ENCODE measurements at places on chromosomes 1 and 21.

- DNase-seq = no peak
Observed at GRCh38 chr1:230825761-230826160, 42.6 kb downstream of the C1orf198 start.

GRCh38 chr1:16073490-16074119, at the start of gene FAM131C:
TSS of gene FAM131C (minus strand) at chr1:16073651. CDS start at chr1:16073442, 209 bp downstream.
- peak; percentile 86 for DNase-seq

GRCh38 chr1:212485913-212486618, 53.3 kb downstream of the NENF start:
- no peak for DNase-seq

GRCh38 chr1:242784084-242784483, 259.6 kb upstream of the PLD5 start:
- DNase-seq = no peak

GRCh38 chr1:211247921-211248320, 11.2 kb upstream of the RCOR3 start:
- no peak for DNase-seq

DNA sequence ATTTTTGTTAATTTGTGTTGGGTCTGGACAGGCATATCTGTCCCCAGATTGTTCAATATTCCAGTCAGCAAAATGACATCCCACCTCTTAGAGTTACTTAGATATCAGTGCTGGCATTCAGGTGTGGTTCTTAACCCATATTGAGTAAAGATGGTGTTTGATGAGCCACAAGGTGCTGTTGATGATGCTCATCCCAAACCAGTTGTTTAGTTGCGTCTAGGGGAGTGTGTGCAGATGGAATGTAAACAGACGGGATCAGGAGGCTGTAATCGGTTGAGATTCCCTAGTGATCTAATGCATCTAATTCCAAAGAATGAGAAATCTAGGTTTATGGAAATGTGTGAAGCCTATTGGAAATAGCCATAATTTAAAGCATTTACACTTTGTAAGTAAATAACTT, 1.1 kb downstream of the HOOK1 start:
- no peak for DNase-seq

GRCh38 chr1:207418351-207418750, 35.8 kb upstream of the CR2 start:
- DNase-seq = no peak

DNA sequence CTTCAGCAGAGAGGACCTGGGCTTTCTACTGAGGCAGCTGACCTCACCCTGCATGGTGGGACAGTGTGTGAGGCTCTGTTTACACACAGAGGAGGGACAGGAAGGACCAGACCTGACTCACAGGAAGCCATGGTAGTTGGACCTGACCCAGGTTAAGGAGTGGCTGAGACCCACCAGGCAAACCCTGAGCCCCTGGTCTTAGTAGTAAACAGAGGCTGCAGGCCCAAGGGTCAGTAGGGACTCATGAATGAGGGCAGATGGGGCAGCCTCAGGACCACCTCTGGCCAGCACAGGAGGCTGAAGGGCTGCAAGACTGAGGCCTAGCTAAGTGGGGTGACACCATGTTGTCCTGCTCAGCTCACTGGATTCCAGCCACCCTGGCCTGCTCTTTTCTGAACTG, 273.2 kb downstream of the GRIK3 start:
- no peak for DNase-seq

DNA sequence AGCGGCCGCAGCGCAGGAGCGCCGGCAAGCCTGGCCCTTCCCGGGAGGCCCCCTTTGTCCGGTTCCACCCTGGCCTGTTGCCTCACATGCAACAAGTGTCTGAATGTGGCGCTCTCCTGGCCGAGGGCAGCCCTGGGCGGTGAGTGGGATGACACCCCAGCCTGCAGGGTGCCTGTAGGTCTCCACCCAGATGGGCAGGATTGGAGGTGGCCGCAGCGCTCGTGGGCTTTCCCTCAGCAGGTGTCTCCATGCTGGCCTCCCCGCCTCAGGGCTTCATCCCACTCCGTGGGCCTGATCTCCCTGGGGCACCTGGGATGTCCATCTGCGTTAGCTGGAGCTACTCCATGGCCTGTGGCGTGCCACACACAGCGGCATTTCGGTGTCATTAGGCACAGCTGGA, 1.5 kb downstream of the MIB2 start:
- DNase-seq = no peak

DNA sequence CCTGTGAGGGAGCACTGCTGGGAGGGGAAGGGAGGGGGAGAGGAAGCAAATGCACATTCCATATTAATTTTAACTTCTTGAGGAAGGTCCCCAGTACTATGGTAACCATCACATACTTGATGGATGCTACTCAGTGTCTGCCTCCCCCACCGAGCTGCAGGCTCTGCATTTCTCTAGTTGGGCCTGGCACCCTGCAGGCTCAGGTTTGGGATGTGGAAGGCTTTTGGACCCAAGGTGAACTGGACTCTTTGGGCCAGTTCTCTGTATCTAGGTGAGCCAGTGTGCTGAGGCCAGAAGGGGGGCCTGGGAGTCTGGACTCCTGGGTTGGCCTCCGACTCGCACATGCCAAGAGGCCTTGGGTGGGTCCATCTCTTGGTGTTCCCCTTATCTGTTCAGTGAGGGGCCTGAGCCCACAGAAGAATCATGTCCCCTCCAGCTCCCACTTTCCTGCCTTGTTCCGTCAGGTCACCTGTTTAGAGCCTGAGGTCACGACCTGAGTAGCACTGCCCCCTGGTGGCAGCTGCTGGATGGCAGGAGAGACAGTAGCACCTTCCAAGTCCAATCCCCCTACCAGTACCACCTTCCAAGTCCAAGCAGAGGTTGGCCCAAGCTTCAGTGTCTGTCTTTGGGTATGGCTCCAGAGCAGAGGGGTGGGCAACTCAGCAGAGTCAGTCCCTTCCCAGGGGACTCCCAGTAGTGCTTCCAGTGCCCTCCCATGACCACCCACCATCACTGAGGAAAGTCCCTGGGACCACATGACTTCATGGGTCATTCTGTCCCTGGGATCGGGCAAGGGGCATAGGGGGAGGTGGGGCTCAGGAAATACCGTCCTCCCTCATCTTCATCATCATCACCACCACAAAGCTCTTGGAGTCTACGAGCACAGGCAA, 241.8 kb downstream of the TRABD2B start:
- DNase-seq = peak; percentile 79

DNA sequence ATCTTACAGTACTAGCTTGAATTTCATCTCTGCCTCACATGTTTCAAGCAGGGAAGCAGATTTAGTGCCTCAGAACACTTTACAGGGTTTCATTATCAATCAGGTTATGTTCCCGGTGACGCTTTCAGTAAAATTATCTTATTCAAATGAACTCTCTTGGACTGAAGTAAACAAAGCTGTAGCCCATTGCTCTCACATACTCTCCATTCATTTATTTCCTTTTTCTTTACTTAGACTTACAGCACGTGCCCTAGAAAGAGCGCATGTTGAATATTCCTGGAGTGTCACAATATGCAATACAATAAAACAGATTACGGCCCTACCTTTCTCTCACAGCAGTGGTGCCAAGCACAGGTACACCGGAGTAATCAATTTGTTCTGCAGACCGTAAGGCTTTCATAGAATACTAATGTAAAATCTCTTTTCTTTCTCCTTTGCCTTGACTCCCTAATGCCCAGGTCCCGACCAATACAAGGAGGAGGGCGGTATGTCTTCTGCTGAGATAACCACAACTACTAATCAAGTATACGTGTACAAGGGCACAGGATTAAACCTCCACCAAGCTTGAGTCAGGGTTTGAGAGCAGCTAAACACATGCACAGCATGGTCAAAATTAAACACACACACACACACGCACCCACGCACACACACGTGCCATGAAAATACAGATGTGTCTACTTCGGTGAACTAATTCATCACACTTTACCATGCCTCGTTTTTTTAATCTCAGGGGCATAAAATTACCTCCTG, 62.8 kb downstream of the NRIP1 start:
- no peak for DNase-seq

GRCh38 chr1:7247158-7247557, 461.9 kb downstream of the CAMTA1 start:
- DNase-seq = no peak

DNA sequence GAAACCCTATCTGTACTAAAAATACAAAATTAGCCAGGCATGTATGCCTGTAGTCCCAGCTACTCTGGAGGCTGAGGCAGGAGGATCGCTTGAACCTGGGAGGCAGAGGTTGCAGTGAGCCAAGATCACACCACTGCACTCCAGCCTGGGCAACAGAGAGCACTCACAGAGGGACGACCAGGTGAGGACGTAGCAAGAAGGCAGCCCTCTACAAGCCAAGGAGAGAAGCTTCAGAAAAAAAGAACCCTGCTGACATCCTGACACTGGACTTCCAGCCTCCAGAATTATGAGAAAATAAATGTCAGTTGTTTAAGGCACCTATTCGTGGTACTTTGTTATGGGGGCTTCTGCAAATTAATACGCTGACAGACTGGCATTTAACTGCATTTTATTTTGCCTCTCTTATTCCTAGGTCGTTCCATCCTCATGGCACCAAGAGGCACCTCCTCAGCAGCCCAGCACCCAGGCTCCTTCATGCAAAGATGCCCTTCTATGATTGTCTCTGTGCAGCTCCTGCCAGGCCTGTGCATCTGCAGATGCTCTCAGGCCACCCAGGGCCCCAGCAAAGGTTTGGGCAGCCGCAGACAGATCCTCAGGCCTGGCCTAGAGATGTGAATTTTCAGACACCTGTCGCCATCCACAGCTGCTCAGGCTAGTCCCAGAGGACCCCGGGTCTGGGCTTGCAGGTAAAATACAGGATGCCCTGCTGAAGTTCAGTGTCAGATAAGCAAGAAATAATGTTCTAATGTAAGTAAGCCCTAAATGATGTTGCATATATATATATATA, 86.0 kb upstream of the COX20 start:
- DNase-seq = no peak

GRCh38 chr1:109247401-109248365, 1.7 kb upstream of the CELSR2 start:
- DNase-seq = no peak

GRCh38 chr1:203033287-203033686, 7.0 kb downstream of the PPFIA4 start:
- no peak for DNase-seq

- DNase-seq = no peak
Observed at GRCh38 chr21:45284456-45284741, 3.3 kb downstream of the POFUT2 start.

GRCh38 chr1:245129319-245130240, 25.2 kb upstream of the KIF26B start:
- DNase-seq = no peak

DNA sequence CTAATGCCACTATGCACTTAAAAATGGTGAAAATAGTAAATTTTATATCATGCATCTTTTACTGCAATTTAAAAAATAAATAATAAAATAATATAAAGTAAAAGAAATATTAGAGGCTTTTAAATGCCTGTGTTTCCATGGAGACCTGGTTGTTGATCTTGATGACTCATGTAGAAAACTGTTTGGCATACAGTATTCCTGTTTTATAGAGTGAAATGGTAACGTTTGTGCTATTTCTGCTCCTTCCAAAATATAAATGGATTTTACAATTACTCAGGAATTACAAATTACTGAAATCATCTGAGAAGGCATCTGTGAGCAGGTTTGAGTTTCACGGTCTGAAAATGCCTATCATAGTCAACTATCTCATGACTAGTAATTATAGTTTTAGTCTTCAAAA, 98.4 kb upstream of the USP25 start:
- DNase-seq = no peak

GRCh38 chr1:167674156-167674555, 44.1 kb downstream of the RCSD1 start:
- DNase-seq = no peak

GRCh38 chr1:162070094-162070748, 730 bp downstream of the NOS1AP start:
- DNase-seq = peak; percentile 40

DNA sequence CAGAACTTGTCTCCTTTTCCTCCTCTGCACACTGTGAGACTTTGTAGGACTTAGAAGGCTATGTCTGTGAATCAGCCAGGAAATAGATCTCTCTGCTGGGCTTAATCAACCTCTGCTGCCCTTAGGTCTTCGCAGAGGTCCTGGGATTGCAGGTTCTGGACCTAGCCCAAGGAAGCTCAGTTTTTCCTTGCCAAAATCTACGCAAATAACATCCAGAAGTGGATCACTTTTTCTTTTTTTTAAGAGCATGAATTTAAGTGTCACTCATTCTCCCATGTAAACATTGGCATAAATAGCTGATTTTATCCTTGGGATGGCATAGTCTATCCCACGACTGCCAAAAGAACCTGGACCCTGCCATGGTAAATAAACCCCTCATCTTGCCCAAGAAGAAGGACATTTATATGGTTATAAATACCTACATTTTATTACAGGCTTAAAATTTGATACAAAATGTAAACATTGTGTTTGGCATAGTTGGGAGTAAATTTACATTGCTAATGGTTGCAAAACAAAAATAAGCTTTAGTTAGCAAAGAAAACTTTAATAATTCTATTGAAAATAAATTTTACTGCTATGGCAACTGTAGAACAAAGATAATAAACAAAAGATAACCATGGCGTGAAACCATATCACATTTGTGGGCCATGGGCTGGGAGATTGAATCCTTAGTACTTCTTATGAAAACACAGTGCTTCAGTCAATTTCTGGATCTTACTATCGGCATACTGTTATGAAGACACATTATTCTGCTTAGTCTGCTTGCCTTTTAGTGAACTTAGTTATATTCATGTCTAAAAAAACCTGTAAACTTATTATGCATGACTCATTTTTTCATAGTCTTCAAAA, 24.5 kb upstream of the DISC1 start:
- no peak for DNase-seq

GRCh38 chr1:208475449-208475848, 231.3 kb upstream of the PLXNA2 start:
- no peak for DNase-seq

DNA sequence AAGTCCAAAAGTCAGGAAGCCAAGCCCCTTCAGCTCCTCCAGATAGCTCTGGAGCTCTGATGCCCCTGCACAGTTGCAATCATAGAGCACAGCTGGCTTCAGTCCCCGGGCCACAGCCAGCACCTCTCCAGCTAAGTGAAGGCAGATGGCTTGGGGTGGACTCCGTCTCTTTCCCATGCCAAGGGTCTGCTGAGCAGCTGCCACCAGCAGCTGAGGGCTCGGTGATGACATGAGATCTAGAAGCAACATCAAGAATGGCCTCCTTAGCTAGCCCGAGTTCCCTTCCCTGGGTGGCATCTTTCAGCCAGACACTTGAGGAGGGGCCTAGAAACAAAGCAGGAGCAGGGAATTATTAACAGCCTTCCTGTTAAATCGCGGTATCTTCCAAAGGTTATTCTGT, 973 bp downstream of the C1orf74 start:
- DNase-seq = no peak

GRCh38 chr1:82034812-82035211, 234.1 kb downstream of the ADGRL2 start:
- DNase-seq = no peak

GRCh38 chr21:43815107-43815613, 25.8 kb downstream of the RRP1 start:
- DNase-seq = no peak

- no peak for DNase-seq
Observed at GRCh38 chr1:159122005-159122621, 45.5 kb upstream of the AIM2 start.

- no peak for DNase-seq
Observed at GRCh38 chr1:228362141-228362883, 44.3 kb downstream of the TRIM11 start.

Data from pancreas (tissue), 10 donors.